ENCODE measurements at places on chromosomes 7 and 10. TPM values are rescaled to one million over a fixed set of nuclear protein-coding genes. Genes with fewer than 3 reads are reported as not detected.

DNA sequence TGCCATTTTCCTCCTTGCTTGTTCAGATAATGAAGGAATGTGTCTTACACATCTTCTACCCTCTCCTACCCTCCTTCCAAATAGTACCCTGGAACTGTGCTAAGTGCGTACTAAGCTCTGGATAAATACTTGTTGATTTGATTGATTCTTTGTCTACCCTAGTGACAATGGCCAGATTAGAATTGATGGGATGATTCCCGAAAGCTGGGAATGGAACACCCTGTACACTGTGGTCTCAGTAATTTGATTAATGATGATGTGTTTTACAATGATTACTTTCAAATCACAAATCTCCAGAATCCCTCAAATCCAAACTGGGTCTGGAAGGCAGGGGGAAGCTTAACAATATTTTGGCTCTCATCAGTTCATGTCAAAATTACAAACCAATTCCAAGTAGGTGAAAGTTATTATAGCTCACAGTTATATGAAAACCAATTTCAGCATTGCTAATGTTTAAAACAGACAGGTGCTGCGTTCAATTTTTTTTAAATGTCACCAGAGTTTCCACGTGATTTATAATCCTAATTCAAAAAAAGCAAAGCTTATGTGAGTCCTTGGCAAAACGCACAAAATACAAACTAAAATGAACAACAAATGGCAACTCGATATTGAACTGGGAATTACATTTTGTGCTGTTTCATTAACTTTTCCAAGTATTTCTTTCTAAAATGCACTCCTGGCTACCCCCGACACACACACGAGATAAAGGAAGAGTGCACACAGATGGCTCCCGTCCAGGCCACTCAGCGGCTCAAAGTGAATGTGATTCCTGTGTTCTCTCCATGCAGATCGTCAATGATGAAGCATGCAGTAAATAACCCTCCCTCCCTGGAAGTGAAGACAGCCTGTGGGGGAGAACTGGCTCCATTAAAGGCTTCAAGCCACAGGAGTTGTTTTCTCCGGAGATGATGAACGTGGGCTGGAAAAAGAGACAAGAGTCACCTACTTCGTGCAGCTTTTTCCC is 21.7 kb upstream of the ADRB1 start:
- peak; percentile 92 for DNase-seq

DNA sequence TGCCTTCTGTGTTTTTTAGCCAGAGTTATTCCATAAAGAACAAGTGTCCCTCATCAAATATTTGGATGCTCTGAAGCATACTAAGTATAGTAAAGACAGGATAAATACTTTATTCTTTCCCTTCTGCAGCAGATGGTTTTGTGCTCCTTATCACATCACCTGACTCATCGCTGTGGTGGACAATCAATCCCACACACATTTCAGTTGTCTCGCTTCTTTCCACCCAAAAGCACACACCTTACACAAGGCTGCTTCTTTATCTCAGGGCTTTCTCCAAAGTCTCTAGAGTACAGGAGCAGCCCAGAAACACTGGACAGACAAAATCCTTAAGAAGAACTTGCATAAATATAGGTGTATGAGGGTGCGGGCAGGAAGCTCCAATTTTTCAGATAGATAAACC is 43.4 kb downstream of the IGF2BP3 start:
- no peak for DNase-seq

GRCh38 chr7:51154201-51154600 is 162.4 kb downstream of the COBL start:
- DNase-seq, result no peak

The FBXL13 gene
- 0.71 TPM for total RNA-seq

DNA sequence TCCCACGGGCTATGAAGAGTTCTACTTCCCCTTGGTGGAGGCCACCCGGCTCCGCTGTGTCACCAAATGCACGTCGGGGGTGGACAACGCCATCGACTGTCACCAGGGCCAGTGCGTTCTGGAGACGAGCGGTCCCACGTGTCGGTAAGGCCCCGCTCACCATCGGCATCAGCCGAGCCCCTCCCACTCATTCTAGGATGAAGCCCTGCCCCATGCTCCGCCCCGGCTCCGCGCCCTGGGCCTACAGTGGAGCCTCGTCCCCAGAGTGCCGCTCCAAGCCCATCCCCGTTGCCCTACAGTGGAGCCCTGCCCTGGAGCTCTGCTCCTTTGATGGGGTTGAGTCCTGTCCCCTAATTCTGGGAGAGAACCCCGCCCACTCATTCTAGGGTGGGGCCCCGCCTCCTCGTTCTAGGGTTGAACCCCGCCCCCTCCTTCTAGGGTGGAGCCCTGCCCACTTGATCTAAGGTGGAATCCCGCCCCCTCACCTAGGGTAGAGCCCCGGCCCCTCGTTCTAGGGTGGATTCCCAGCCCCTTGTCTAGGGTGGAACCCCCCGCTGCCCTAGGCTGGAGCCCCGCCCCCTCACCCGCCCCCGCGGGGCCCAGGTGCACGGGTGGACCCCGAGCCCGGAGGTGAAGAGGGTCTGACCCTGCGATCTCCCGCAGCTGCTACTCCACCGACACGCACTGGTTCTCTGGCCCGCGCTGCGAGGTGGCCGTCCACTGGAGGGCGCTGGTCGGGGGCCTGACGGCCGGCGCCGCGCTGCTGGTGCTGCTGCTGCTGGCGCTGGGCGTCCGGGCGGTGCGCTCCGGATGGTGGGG is 3.4 kb upstream of the MUC12 start:
- peak; percentile 48 for DNase-seq

DNA sequence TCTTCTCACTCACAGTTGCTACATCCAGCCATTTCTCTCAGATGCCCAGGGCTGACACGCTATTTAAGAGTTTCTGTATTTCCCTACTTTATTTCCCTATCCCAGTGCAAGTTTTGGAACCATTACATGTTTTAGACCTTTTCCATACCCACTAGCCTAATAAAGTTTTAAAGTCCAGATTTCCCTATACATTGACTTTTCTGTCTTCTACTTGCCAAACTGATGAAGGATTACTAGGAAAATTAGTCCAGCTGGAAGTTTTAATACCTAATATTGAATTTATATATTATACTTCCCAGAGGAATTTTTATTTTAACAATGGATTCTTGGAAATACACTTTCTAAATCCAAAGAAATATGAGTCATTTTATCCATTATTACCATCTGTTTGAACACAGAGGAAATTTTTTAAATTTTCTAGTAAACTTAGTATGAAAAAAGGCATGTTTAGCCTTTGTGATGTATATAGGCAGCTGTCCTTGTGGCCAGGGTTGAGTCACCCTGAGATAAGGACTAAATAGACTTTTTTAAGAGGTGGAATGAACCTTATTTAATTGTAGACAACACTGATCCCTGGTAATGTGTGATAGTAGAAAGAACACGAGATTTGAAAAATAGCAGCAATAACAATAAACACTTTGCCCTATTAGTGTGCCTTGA is 205.0 kb downstream of the TFEC start:
- DNase-seq, result peak; percentile 76

- peak; percentile 61 for DNase-seq
Observed at GRCh38 chr10:10804998-10805740, 212.5 kb upstream of the CELF2 start.

GRCh38 chr7:137579913-137580640 is 236.5 kb upstream of the PTN start:
- peak; percentile 34 for DNase-seq

DNA sequence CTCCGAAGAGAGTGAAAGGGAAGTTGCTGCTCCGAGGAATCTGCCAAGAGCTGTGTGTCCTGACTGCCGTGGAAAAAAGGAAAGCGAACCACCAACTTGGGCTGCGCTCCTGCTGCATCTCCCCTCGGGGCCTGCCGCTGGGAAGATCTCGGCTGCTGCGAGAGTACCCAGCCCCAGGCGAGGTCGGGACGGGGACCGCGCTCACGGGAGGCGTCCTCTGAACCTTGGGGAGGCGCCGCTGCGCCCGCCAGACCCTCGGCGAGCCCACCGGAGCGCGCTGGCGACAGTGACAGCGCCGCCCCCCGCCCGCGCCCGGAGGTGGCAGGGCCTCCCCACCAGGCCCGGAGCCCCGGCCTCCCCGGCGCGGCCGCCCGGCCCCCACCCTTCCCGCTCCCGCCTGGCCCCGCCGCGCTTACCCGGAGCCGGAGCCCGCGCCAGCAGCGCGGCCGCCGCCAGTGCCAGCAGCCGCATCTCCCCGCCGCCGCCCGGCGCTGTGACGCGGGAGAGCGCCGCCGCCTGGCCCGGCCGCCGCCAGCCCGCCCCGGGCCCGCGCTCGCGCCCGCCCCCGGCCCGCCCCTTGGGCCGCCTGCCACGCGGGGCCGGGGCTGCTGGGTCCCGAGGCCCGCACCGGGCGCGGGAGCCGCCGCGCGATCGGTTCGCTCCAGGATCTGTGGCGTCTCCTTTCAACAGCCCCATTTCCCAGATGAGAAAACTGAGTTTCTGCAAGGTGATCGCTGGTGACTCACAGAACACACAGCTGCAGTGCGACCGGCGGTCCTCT is at the start of gene VSTM4:
Gene VSTM4, minus strand, starts transcription at position 508 of the 781 bp plus-strand sequence. Its CDS starts 37 bp downstream, at position 471.
- DNase-seq, result peak; percentile 85

- DNase-seq, result no peak
Observed at GRCh38 chr10:127702271-127702670, 34.7 kb upstream of the FOXI2 start.

The LRRC18 gene
- 0.18 TPM for total RNA-seq

DNA sequence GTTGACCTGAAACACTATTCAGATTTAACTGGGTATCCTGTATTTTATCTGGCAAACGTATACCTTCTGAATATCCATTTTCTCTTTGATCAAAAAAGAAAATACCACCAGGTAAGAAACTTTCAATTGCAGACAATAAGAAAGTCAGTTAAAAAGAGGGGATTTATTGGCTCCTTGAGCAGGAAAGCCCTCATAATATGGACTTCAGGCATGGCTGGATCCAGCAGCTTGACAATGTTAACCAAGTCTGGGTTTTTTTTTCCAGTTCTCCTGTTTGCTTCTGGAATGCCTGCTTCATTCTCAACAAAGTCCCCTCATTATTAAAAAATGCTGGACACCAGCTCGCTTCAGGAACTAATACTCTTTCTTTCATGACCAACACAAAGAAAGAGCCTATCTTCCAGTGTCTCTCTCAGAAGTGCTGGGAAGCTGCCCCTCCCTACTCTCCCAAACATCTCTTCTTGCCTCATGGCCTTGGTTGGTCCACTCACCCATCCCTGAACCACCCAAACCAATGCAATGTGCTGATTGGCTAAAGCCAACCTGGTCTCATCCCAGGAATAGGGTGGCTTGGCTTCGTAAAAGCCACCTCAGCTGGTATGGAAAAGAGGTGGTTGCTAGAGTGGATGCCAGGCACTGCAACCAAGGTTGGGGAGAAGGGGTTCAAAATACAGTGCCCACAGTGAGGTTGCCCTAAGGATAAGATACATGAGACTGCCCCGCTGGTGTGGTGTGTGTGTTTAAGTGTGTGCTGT is 30.6 kb upstream of the WDFY4 start:
- DNase-seq, result no peak

DNA sequence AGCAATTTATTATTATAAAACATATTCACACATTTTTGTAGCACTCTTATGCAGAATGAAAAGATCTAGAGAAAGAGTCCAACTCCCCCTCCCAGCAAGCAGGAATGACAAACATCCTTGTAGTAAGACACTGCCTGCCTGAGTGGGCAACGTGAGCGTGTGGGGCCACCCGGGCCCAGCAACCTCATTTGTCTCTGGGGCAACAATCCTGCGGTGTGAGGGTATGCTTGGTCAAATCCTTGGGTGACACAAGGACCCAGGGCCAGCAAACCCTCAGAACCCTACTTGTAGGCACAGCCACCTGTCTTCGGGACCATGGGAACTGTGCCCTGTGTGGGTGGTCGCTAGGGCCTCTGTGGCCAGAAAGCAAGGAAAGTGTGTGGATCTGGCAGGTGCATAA is 10.7 kb downstream of the RHEB start:
- DNase-seq, result no peak

DNA sequence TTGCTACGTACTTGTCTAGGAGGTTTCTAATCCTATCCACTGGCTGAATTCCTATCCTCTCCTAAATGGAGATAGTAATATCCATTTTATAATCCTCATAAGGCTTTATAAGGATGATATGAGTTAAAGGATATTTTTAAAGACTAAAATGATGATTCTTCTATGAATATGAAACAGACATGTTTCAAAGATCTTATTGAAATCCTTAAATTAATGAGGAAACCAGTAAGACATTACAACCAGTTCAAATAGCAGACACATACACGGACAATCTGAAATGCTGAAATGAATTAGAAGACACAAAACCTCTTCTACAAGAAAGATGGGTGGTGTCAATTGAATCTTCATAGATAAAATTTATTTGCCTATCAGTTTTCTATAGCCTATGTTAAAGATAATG is 132.9 kb upstream of the ANK3 start:
- DNase-seq, result no peak

- no peak for DNase-seq
Observed at GRCh38 chr7:111266613-111267012, 175.7 kb downstream of the LRRN3 start.

GRCh38 chr7:711922-712380 is 14.5 kb upstream of the DNAAF5 start:
- no peak for DNase-seq

The IDI1 gene
- total RNA-seq, result 29.7 TPM

The ACTR3C gene
- 1.9 TPM for total RNA-seq

- peak; percentile 55 for DNase-seq
Observed at GRCh38 chr7:46742601-46743000, 821.5 kb upstream of the IGFBP3 start.

GRCh38 chr7:139618482-139619366 is 95.2 kb downstream of the CLEC2L start:
- peak; percentile 25 for DNase-seq

GRCh38 chr7:24138343-24138742 is 145.6 kb upstream of the NPY start:
- DNase-seq, result peak; percentile 51

GRCh38 chr7:89988074-89988473 is 166.2 kb upstream of the STEAP1 start:
- no peak for DNase-seq

GRCh38 chr7:28723336-28723735 is 234.8 kb downstream of the TRIL start:
- DNase-seq, result no peak

DNA sequence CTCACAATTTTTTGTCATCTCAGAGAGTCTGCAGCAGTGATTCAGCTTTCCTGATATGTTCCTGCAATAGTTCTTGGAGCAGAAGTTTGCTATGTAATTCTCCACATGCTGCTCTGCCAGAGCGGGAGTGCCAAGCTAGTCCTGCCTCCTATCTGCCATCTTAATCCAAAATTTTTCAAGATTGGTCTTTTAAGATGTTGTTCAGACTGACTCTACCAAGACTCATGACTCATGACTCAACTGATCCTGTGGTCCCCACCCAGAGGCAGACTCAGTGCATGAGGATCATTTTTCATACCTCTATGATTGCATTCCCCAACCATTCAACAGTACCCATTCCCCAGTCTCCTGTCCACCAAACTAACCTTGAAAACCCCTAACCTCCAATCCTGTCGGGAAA is 470.8 kb downstream of the INHBA start:
- DNase-seq, result no peak

The PROSER2 gene
- total RNA-seq, result 3.4 TPM

- no peak for DNase-seq
Observed at GRCh38 chr7:133795068-133795665, 332.0 kb upstream of the LRGUK start.

Measured in muscle of leg (tissue), 16 donors.